ENCODE measurements at places on chromosomes 1 and 21.

DNA sequence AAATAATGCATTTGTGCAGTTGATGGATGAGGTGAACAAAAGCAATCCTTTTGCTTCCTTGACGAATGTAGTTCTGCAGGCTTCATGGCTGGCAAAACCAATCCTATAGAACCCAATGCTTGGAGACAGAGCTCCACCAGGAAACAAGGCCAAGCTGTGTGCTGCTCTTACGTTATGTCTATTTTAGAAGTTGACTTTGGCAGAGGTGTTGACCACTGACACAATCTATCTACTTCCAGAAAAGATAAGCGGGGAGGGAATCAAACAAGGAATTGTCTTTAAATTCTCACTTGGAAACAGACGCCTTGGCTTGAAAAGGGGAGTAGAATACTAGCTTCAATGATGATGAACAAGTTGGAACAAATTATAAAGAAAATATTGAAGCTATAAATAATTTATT lies 211.2 kb downstream of the SETD4 start:
- no peak for DNase-seq

GRCh38 chr1:119483441-119484200 lies 23.4 kb upstream of the HSD3B1 start:
- DNase-seq, result no peak

DNA sequence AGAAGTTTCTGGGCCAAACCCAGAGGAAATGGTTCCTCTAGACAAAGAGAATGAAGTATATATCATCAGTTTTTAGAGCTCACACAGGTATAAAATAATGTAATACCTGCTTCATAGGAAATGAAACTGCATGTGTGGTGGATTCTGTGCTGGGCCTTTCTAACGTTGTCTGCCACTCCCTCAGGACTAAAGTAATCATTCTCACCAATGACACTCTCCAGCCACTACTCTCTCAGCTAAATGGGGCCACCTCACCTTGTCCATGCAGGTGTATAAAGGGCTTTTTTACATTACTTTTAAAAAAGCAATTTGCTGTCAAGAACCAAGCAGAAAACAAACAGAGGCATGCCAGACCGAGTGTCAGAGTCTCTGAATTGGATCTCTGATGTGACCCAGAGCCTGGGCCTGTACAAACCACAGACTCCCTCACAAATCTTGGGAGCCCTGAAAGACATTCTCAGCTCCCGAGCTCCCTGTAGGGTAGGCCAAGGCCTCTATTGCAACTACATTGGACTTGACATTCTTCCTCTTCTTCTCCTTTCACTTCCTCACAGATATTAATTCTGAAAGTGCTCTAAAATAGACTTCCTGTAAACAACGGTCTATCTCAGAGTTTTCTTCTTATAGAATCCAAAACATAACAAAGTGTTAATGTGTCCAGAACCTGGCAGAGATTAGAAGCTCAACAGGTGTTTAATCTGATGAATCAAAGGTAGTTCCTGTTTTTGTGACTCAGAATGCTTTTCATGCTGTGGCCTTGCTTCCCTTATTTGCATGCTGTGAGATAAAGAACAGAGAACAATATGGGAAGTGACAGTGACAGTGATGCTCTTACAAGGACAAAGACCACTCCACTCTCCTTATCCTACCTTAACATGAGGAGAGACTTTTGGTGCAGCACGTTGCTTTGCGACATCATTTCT lies 8.6 kb downstream of the AIM2 start:
- no peak for DNase-seq

DNA sequence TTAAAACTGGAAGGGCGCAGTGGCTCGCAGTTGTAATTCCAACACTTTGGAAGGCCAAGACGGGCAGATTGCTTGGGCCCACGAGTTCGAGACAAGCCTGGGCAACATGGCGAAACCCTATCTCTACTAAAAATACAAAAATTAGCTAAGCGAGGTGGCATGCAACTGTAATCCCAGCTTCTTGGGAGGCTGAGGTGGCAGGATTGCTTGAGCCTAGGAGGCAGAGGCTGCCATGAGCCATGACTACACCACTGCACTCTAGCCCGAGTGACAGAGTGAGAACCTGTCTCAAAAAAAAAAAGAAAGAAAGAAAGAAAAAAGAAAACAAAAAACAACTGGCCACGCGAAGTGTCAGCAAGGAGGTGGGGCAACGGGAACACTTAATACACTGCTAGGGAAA lies 6.3 kb downstream of the UBE2G2 start:
- DNase-seq, result no peak

DNA sequence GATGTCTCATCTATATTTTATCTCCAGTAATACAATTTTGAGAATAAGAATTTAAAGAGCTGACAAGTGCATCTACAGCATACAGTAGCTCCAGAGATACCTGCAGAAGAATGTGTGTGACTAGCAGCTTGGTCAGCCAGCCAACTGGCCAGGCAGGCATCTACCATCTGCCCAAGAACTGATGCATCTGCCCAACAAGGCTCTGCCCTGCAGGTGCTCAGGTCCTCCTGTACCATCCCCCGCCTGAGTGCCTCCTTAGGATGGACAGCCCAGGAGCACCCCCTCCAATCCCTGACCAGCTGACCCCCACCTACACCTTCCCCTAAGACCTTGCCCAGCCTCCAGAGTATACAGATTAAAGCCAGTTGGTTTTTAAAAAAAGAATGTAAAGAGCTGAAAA lies 30.3 kb downstream of the TMEM69 start:
- DNase-seq, result no peak

Data from stimulated activated CD4-positive, alpha-beta T cell treated with anti-CD3 and anti-CD28 coated beads, Interleukin-15, amount 100 ng/mL, for 1 hour (primary cell).